H9 (cell line): ENCODE measurements at places on chromosomes 13 and 19.
A peak's percentile ranks its signal among the peaks of the same experiment; 100 is the strongest.

DNA sequence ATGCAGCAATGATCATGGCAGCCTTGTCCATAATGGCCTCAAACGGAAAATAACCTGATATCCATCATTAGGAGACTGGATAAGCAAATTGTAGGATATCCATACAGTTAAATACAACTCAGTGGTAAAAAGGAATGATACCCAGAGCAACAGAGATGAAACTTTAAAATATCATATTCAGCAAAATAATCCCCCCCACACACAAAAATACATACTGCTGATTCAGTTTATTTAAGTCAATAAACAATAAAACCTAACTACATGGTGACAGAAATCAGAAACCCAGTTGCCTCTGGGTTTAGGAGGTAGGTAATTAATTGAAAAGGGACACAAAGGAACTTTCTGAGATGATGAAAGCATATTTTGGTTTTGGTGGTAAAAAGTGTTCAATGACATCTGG, 27.9 kb upstream of the DLEU7 start:
- no peak overlapping the region for H3K27ac ChIP-seq
- no peaks in the 10 kb centered on the region; the same call in 2 of the 3 replicates for H3K36me3 ChIP-seq
- H3K27me3 ChIP-seq = no peaks in the 10 kb centered on the region
- no peak for DNase-seq
- H3K4me1 ChIP-seq = no peaks in the 10 kb centered on the region
- no peak overlapping the region for H3K4me3 ChIP-seq

DNA sequence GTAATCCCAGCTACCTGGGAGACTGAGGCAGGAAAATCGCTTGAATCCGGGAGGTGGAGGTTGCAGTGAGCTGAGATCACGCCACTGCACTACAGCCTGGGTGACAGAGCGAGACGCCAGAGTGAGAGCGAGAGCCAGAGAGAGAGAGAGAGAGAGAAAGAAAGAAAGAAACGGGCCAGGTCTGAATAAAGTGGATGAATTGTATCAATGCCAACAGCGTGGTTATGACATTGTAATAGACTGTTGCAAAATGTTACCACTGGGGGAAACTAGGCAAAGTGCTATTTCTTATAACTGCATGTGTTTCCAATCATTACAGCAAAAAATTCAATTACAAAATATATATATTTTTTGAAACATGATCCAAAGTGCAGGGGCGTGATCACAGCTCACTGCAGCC, 11.8 kb upstream of the BTBD2 start:
- H3K27ac ChIP-seq = no peak overlapping the region
- H3K4me1 ChIP-seq = no peaks in the 10 kb centered on the region; the same call in 1 of the 2 replicates
- H3K36me3 ChIP-seq = no peaks in the 10 kb centered on the region; the same call in none of the 3 replicates
- H3K27me3 ChIP-seq = no peaks in the 10 kb centered on the region

DNA sequence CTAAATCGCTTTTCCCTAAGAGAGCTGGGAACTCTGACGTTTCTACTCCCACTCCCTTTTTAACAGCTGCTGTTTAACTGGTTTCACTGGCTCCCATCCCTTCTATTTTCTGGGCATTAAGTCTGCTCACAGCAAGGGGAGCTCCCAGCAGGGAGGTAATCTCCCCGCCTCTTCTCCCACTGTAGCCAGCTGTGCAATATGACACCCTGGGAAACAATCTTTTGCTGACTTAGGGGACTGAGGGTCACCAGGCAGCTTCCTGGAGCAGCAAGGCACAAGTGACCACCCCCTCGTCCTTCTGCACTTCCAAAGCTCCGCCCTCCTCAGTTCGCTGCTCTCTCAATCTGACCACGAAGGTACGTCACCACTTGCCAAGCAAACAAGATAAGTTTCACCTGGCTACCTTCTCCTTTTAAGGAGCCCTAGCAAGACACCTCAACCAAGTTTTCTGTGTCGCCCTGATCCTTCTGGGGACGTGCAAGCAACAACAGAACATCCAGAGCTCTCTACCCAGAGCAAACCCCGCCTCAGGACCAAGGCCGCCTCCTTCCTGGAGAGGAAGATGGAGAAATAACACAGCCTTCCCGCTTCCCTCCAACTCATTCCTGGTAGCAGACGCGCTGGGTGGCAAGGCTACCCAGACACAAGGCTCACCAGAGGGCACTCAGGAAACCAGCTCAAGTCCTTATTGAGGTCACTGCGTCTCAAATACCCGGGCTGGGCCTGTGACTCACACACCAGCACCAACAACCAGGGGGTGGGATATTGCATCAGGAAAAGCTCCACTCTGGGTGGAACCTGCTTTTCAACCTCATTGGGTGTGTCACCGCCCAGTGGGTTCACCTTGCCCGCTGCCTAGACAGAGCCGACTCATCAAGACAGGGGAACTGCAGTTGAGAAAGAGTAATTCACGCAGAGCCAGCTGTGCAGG, 92.4 kb downstream of the STK24 start:
- H3K4me3 ChIP-seq = peak overlapping the region; percentile 51
- no peaks in the 10 kb centered on the region for H3K27me3 ChIP-seq
- DNase-seq = peak; percentile 91
- peaks cover 7% of the 10 kb centered on the region; the same call in 1 of the 2 replicates for H3K4me1 ChIP-seq

DNA sequence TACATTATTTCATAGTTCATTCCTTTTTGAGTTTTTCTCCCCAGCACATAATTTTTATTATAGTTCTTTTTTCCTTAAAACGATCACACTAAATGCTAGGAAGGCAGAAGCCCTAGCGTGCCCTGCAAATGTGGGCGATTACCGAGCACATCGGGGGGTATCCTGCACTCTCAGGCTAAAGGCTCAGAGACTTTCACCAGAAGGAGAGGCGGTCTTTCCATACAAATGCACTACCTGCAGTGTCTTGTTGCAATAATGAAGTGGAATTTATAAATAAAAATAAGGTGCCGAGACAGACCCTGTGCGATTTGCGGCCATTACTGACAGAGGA, 29.3 kb upstream of the SPACA7 start:
- no peaks in the 10 kb centered on the region; the same call in 2 of the 3 replicates for H3K36me3 ChIP-seq
- H3K4me3 ChIP-seq = no peak overlapping the region
- H3K27ac ChIP-seq = no peak overlapping the region
- peak; percentile 38 for DNase-seq
- no peaks in the 10 kb centered on the region; the same call in 1 of the 2 replicates for H3K27me3 ChIP-seq

DNA sequence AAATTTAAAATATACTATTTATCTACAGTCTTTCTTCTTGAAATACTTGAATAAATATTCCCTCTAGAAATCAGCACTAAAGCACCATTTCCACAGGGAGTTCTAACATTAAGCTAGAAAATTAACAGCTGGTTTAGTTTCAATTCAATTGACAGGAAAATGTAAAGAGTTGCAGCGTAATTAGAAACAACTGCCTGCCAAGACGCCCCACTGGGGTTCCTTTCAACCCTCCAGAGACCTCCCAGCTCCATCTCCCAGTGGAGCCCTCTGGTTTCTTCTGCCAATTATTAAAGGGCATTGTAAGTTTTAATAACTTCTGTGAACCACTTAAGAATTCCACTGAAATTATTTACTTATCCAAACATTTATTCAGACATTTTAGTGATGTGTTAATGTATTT, 4.2 kb downstream of the GJA3 start:
- peaks cover 2% of the 10 kb centered on the region; the same call in 2 of the 3 replicates for H3K36me3 ChIP-seq
- DNase-seq = peak; percentile 19
- peaks cover 19% of the 10 kb centered on the region; the same call in 1 of the 2 replicates for H3K27me3 ChIP-seq
- no peaks in the 10 kb centered on the region for H3K4me1 ChIP-seq
- H3K4me3 ChIP-seq = no peak overlapping the region

DNA sequence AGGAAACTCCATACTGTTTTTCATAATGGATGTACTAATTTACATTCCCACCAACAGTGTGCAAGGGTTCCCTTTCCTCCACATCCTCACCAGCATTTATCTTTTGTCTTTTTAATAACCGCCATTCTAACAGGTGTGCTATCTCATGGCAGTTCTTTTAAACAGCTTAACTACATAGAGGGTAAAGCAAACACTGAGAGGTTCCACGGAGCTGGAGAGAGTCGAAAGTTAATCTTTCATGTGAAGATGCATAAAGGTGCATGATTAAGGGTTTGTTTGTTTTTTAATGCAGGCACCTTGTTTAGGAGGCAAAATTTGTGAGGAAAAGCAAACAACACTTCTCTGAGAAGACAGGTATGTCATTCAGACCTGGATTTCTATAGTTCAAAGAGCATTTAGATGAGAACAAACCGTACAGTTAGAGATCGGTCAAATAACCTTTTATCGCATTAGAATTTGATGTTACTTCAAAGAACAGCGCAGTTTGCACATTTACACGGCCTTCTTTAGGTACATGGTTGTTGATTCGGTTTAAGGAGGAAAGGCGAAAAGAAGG, 193.9 kb downstream of the RBM26 start:
- peaks cover 6% of the 10 kb centered on the region; the same call in 1 of the 2 replicates for H3K4me1 ChIP-seq
- H3K27ac ChIP-seq = no peak overlapping the region
- H3K36me3 ChIP-seq = no peaks in the 10 kb centered on the region
- no peaks in the 10 kb centered on the region for H3K27me3 ChIP-seq

DNA sequence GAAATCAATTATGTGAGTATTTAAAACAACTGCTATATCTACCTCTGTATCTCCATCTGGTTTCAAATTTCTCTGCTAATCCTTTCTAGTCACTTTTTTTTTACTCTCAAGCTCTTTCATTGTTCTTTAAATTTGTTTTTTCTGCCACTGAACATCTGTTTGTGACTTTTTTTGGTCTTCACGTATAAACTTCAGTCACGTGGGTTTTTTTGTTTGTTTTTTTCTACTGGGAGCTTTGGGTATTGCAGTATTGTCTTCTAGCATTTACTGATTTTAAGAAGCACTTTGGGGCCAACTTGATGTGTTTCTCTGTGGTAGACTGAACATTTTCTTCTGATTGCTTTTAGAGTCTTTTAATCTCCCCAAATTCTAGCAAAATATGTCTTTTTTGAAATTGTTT, 262.6 kb upstream of the RXFP2 start:
- no peaks in the 10 kb centered on the region for H3K27me3 ChIP-seq
- no peak overlapping the region for H3K4me3 ChIP-seq
- DNase-seq = no peak
- H3K4me1 ChIP-seq = no peaks in the 10 kb centered on the region

GRCh38 chr19:748274-748598, 2.7 kb upstream of the MISP start:
- H3K27me3 ChIP-seq = no peaks in the 10 kb centered on the region
- H3K4me1 ChIP-seq = no peaks in the 10 kb centered on the region
- H3K27ac ChIP-seq = no peak overlapping the region
- H3K4me3 ChIP-seq = no peak overlapping the region
- DNase-seq = no peak

DNA sequence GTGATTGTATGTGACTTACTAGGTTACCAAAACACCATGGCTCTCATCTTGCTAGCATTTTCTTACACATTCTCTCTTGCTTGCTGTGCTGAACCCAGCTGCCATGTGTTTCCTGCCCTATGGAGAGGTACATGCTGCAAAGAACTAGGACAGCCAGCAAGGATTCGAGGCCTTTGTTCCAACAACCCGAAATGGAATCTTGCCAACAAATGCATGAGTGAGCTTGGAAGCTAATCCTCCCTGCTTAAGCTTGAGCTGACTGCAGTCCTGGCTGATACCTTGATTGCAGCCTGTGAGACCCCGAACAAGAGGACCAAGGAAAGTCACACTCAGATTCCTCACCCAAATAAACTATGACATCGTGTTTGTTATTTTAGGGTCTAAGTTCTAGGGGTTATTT, 651.2 kb downstream of the SLITRK6 start:
- H3K27me3 ChIP-seq = no peaks in the 10 kb centered on the region
- H3K4me1 ChIP-seq = no peaks in the 10 kb centered on the region
- no peak for DNase-seq

- H3K4me3 ChIP-seq = no peak overlapping the region
- no peaks in the 10 kb centered on the region for H3K36me3 ChIP-seq
- no peak for DNase-seq
- H3K27ac ChIP-seq = no peak overlapping the region
These were observed 17.8 kb downstream of the KL start for GRCh38 chr13:33033986-33034385.

GRCh38 chr19:13689085-13689484, 75.2 kb upstream of the MRI1 start:
- DNase-seq = peak; percentile 54
- no peaks in the 10 kb centered on the region for H3K36me3 ChIP-seq
- H3K27ac ChIP-seq = no peak overlapping the region
- H3K4me1 ChIP-seq = no peaks in the 10 kb centered on the region
- no peak overlapping the region for H3K4me3 ChIP-seq

DNA sequence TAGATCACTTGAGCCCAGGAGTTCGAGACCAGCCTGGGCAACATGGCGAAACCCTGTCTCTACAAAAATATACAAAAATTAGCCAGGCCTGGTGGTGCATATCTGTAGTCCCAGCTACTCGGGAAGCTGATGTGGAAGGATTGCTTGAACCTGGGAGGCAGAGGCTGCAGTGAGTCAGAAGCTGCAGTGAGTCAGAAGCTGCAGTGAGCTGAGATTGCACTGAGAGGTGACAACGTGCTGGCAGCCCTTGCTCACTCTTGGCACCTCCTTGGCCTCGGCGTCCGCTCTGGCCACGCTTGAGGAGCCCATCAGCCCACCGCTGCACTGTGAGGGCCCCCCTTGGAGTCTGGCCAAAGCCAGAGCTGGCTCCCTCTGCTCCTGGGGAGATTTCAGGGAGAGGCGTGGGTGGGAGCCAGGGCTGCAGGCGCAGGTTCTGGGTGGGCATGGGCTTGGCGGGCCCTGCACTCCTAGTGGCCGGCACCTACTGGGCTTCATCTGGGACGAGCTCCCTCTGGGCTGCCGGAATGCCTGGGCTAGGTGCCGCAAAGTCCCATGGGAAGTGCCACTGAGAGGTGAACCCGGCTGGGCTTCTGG, 39.5 kb upstream of the RPL21 start:
- DNase-seq = no peak
- H3K27me3 ChIP-seq = no peaks in the 10 kb centered on the region
- H3K36me3 ChIP-seq = peaks cover 11% of the 10 kb centered on the region; the same call in 1 of the 3 replicates
- H3K27ac ChIP-seq = no peak overlapping the region
- H3K4me1 ChIP-seq = no peaks in the 10 kb centered on the region

GRCh38 chr13:29908416-29909080, 58.1 kb upstream of the UBL3 start:
- no peak overlapping the region for H3K27ac ChIP-seq
- no peaks in the 10 kb centered on the region for H3K4me1 ChIP-seq
- no peak overlapping the region for H3K4me3 ChIP-seq

DNA sequence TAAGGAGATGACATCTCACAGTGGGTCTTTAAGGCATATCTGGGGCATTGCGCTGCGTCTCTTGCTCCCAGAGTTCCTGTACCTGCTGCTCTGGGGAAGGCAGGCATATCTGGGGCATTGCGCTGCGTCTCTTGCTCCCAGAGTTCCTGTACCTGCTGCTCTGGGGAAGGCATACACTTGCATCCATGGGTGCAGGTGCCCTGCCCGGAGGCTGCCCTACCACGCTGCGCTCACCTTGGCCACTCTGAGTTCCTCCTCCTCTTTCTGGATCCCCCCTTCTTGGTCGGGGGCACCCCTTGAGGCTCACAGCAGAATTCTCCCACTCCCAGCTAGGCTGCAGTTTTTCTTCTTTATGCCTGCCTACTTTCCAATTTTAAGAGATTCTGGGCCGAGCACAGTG, 60.9 kb upstream of the TMTC4 start:
- no peaks in the 10 kb centered on the region for H3K36me3 ChIP-seq
- H3K27me3 ChIP-seq = no peaks in the 10 kb centered on the region
- no peak overlapping the region for H3K4me3 ChIP-seq
